Cardiac muscle cell (in vitro differentiated cells and primary cell): ENCODE measurements at places on chromosomes 6 and 20. TPM values are rescaled to one million over a fixed set of nuclear protein-coding genes. Genes with fewer than 3 reads are reported as not detected.

The ABT1 gene
- 21.2 and 25.4 TPM in 2 replicates for total RNA-seq

The PAQR8 gene
- total RNA-seq = 16.5 and 16.8 TPM in 2 replicates

The IL22RA2 gene
- not detected in 2 replicates for total RNA-seq

The SNX14 gene
- 52.8 and 103 TPM in 2 replicates for total RNA-seq

The TGM3 gene
- 0.11 TPM in 1 of 2 replicates, not detected in the other for total RNA-seq

The KIAA1586 gene
- 8.9 and 15.9 TPM in 2 replicates for total RNA-seq
